ENCODE measurements at places on chromosomes 7 and 10.

- no peak for DNase-seq
Measured at GRCh38 chr10:104080762-104081161, 4.9 kb downstream of the COL17A1 start.

DNA sequence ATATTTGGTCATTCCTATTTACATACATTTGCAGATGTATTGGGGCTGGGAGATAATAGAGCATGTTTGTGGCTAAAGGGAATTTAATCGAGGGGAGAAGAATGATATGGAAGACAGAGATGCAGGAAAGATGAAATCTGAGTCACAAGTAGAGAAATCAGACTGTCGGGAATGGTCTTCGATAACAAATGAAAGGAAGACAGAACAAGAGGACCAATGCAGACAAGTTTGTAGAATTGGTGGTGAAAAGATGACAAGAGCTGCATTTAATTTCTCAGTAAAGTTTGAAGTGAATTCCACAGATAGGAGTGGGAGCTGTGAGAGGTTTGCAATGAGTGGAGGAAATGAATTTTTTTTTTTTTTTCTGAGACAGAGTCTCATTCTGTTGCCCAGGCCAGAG lies 60.0 kb downstream of the BRAF start:
- DNase-seq = no peak

GRCh38 chr7:66055321-66055956 lies 20.2 kb upstream of the ASL start:
- DNase-seq = no peak

- DNase-seq = no peak
Measured at GRCh38 chr7:116570306-116570705, 45.5 kb downstream of the CAV1 start.

DNA sequence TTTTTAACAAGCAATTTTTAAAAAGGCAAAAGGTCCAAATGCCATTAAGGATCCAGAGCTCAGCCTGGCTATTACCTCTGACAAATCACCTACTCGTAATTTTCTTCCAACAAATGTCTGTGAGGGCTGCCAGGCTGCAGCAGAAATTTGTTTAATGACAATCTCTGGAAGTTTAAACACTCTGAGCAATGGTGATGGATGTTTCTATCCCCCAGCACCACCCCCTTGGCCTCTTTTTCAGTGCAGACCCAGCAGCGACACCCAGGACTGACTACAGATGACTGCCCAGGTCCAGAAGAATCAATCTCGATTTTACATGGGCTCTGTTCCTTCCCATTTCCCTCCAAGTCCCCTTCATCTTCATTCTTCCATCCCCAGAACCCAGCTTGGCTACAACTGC lies 201.4 kb upstream of the AOAH start:
- DNase-seq = no peak

GRCh38 chr7:85829817-85830432 lies 643.1 kb upstream of the SEMA3D start:
- no peak for DNase-seq

DNA sequence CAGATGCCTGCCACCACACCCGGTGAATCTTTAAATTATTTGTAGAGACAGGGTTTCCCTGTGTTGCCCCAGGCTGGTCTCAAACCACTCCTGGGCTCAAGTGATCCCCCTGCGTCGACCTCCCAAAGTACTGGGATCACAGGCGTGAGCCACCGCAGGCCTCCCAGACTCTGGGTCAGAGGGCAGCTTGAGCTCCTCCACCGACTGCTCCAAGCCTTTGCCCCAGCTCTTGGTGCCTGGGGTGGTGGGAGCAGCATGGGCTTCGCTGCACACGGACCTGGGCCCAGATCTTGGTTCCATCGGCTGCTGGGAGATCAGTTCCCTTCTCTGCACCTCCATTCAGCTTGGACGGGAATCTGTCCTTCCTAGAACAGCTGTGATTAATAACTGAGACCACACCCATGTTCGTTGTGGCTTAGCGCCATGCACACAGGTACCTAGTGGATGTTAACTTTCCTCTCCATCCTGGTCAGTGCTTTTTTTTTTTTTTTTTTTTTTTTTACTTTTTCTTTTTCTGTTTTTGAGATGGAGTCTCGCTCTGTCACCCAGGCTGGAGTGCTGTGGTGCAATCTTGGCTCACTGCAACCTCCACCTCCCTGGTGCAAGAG lies 125.3 kb downstream of the CUX1 start:
- DNase-seq = no peak

GRCh38 chr7:158280448-158281144 lies 307.0 kb downstream of the PTPRN2 start:
- peak; percentile 6 for DNase-seq

- DNase-seq = no peak
Measured at GRCh38 chr10:87880336-87880735, 16.9 kb downstream of the PTEN start.

- DNase-seq = no peak
Measured at GRCh38 chr10:122128357-122128756, 139.4 kb downstream of the TACC2 start.

GRCh38 chr10:97888641-97889262 lies 39.1 kb downstream of the GOLGA7B start:
- no peak for DNase-seq

- no peak for DNase-seq
Measured at GRCh38 chr7:98629001-98629431, 11.9 kb downstream of the NPTX2 start.

- no peak for DNase-seq
Measured at GRCh38 chr10:130741901-130742855, 569.3 kb downstream of the TCERG1L start.

DNA sequence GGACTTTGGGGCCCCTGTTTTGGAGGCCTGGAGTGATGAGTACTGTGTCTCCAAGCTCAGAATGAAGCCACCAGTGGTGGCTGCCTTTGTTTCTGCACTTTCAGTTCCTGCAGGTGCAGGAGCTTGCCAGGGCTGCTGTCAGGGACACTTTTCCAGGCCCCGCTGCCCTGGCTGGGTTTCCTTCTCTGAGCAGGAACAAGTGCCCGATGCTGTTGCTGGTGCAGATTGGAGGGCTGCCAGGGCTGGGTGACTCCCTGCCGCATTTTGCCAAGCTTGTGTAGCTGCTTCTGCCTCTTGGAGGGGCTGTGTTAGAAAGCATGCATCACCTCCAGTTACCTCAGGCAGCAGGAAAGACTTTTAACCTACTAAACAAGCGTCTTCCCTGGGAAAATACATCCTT lies 211.1 kb downstream of the MGMT start:
- peak; percentile 64 for DNase-seq

DNA sequence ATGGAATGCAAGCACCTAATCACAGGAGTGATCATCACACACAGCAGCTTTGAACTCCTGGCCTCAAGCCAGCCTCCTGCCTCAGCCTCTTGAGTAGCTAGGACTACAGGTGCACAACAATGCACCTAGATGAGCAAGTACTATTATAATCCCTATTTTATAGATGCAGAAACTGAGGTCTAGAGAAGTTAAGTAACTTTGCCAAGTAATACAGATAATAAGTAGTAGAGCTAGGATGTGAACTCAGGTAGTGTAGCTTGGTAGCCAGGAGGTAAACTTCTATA lies 33.7 kb downstream of the DNAJC12 start:
- DNase-seq = peak; percentile 49

GRCh38 chr7:26144184-26145080 lies 7.6 kb upstream of the NFE2L3 start:
- no peak for DNase-seq

- DNase-seq = no peak
Measured at GRCh38 chr7:23276376-23276775, 22.8 kb upstream of the MALSU1 start.

All from left lobe of liver (tissue), 2 donors.